ENCODE measurements at places on chromosomes 6 and 20. TPM values are rescaled to one million over a fixed set of nuclear protein-coding genes. Genes with fewer than 3 reads are reported as not detected.

DNA sequence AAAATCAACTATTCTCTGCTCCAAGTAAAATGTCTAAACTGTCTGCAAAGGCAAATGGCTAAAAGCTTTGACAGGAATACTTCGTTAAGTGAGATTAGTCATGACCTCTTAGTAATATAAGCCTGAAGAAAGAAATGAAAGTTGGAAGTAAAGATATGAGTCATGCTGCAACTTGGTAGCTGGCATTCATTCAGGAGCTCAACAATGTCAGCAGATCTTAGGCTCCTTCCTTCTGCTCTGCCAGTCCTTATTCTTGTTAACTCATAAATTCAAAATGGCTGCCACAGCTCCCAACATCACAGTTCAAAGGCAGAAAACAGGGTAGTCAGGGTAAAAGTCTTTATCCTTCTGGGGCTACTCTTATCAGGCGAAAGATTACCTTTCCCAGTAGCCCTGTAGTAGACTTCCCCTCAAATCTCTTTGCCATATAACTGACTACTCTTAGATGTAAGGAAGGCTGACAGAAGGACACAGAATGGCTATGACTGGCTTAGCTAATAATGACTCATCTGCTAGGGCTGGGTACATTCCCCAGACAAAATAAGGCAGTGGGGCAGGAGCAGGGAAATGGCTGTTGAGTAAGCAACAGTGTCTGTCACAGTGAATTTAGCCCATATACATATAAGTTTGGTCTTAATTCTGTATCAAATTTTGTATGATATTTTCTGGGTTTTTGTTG lies 24.4 kb upstream of the C6orf62 start:
- H3K36me3 ChIP-seq = no peaks in the 10 kb centered on the region
- no peak overlapping the region for H3K27ac ChIP-seq
- H3K4me3 ChIP-seq = no peak overlapping the region
- no peaks in the 10 kb centered on the region for H3K4me1 ChIP-seq

GRCh38 chr6:30875244-30876038 lies 8.9 kb upstream of the DDR1 start:
- H3K4me1 ChIP-seq = peaks cover 19% of the 10 kb centered on the region
- H3K27ac ChIP-seq = no peak overlapping the region
- no peaks in the 10 kb centered on the region for H3K27me3 ChIP-seq
- H3K4me3 ChIP-seq = no peak overlapping the region
- H3K36me3 ChIP-seq = peaks cover 12% of the 10 kb centered on the region

DNA sequence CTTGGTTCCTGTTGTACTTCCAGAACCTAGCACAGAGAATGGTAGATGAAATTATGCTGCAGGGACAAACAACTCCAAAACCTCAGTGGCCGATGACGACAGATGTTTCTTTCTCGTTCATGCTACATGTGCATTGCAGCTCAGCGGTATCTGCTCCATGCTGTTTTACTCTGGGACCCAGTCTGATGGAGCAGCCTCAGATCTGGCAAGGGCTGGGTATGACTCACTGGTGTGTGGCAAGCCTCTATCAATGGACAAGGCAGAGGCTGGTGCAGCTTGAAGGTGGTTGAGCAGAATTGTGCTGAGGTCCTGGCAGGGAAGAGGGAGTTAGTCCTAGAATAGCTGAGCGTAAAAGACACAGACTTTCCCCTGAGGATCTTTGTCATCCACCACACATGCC lies 10.3 kb upstream of the BLCAP start:
- peaks cover 4% of the 10 kb centered on the region for H3K4me1 ChIP-seq
- H3K36me3 ChIP-seq = no peaks in the 10 kb centered on the region
- H3K27me3 ChIP-seq = peaks cover 8% of the 10 kb centered on the region
- no peak overlapping the region for H3K27ac ChIP-seq

The DYNLT2 gene
- 7.2 TPM for total RNA-seq

The NUP43 gene
- 66.1 TPM for total RNA-seq

The VEGFA gene
- total RNA-seq = 4.5 TPM

DNA sequence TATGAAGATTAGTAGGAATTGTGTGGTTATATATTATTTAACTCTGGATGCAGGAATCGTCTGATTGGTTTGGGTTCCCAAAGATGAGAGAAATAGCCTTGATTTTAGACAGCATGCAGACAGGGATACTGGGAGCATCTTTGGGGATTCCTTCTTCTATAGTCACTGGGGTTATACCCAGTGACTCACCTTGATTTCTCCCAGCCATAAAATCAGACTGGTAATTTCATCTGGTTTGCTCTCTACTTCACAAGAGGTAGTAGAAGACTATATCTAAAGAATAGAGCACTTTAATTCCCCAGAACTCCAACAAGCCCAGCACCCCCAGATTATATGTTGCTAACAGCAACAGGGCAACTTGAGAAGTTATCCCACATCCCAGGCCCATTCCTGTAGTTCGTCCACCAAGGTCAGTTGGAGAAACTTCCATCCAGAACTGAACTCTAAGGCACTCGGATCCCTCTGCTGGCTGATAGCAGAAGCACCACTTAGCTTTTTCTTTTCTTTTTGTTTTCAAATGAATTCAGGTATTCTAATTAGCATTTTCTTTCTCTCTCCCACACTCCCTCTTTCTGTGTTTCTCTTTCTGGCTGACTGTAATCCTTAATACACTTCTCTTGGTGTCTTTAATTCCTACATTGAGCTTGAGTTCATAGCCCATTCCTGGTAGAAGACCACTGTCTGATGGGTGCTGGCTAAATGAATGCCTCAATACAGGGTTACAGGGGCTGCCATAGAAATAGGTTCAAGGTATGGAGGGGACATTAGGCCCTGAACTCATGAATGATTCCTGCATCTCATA lies 20.4 kb upstream of the EFHC1 start:
- no peaks in the 10 kb centered on the region for H3K27me3 ChIP-seq
- peak overlapping the region; percentile 83 for H3K4me3 ChIP-seq
- H3K27ac ChIP-seq = peak overlapping the region; percentile 96
- H3K4me1 ChIP-seq = peaks cover 49% of the 10 kb centered on the region
- H3K36me3 ChIP-seq = peaks cover 14% of the 10 kb centered on the region
- peak; percentile 50 for DNase-seq

GRCh38 chr6:148055419-148055818 lies 287.2 kb upstream of the SASH1 start:
- no peak overlapping the region for H3K4me3 ChIP-seq
- no peak overlapping the region for H3K27ac ChIP-seq
- H3K4me1 ChIP-seq = no peaks in the 10 kb centered on the region
- no peak for DNase-seq
- H3K36me3 ChIP-seq = peaks cover 9% of the 10 kb centered on the region

DNA sequence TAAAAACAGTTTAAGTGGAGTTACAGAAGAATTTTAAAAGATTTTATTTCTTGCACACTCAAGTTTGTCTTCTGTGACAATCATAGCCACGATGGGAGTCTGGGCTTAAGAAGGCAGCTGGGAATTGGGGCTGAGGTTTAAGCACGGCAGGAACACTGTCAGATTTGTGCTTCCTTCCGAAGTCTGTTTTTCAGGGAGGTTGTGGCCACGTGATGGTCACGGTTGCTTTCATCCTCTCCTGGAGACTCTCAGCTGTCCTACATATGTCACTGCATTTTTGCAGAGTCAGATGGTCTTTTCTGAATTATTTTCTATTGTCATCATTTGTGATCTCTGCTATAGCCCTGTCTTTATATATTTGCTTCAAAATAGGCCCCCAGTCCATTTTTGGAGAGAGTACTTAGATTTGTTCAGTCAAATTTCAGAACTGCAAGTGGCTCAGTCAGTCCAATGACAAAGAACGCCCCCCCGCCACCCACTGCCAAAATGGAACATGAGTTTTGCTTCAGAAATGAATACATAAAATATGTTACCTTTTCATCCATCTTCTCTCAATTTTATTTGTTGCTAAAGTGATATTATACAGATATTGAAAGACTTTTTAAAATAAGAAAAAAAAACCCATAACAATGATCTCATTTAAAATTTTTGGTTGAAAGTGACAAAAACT lies 111.8 kb upstream of the ZFP64 start:
- H3K36me3 ChIP-seq = no peaks in the 10 kb centered on the region
- peaks cover 27% of the 10 kb centered on the region for H3K4me1 ChIP-seq
- H3K27me3 ChIP-seq = no peaks in the 10 kb centered on the region
- H3K4me3 ChIP-seq = no peak overlapping the region

- no peaks in the 10 kb centered on the region for H3K36me3 ChIP-seq
- DNase-seq = no peak
- H3K27ac ChIP-seq = no peak overlapping the region
- no peak overlapping the region for H3K4me3 ChIP-seq
Measured at GRCh38 chr20:10356628-10357027, 77.4 kb downstream of the MKKS start.

GRCh38 chr6:33073431-33073871 lies at the start of gene HLA-DPA1:
Gene HLA-DPA1, minus strand, starts transcription at chr6:33073649.
- DNase-seq = no peak
- H3K36me3 ChIP-seq = peaks cover 5% of the 10 kb centered on the region
- H3K4me3 ChIP-seq = peak within 1 kb of the TSS; percentile 88
- H3K27ac ChIP-seq = peak within 1 kb of the TSS; percentile 67
- peaks cover 14% of the 10 kb centered on the region for H3K27me3 ChIP-seq
- peaks cover 72% of the 10 kb centered on the region for H3K4me1 ChIP-seq

- DNase-seq = no peak
- peak overlapping the region; percentile 95 for H3K4me3 ChIP-seq
- peaks cover 50% of the 10 kb centered on the region for H3K4me1 ChIP-seq
- peak overlapping the region; percentile 98 for H3K27ac ChIP-seq
Measured at GRCh38 chr6:87701344-87701675, 723 bp downstream of the AKIRIN2 start.

- no peaks in the 10 kb centered on the region for H3K36me3 ChIP-seq
- H3K4me1 ChIP-seq = peaks cover 20% of the 10 kb centered on the region
- no peak for DNase-seq
- no peak overlapping the region for H3K4me3 ChIP-seq
- peak overlapping the region; percentile 16 for H3K27ac ChIP-seq
- H3K27me3 ChIP-seq = no peaks in the 10 kb centered on the region
Measured at GRCh38 chr6:105810105-105810921, 275.8 kb upstream of the PRDM1 start.

The IFNGR1 gene
- 26.3 TPM for total RNA-seq

GRCh38 chr6:66896415-66896814 lies 1189.4 kb upstream of the EYS start:
- DNase-seq = no peak
- no peaks in the 10 kb centered on the region for H3K36me3 ChIP-seq
- H3K4me1 ChIP-seq = no peaks in the 10 kb centered on the region
- H3K4me3 ChIP-seq = no peak overlapping the region
- no peak overlapping the region for H3K27ac ChIP-seq
- H3K27me3 ChIP-seq = no peaks in the 10 kb centered on the region

DNA sequence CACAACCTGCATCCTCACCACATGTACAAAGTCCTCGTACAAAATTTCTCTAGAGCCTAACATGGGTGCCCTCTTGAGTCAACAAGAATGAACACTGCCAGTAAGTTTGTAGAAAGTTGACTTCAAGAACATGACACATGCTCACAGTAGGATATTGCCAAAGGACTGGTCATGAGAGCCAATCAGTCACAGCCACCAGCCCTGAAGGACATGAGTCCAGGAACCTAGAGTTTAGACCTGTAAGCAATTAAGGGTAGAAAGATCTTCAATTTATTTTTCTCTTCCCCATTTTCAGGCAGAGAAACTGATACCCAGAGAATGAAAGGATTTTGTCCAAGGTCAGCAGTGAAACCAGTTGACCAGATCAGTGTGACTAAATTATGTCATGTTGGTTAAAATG lies 96.1 kb downstream of the MAFB start:
- peaks cover 4% of the 10 kb centered on the region for H3K36me3 ChIP-seq
- no peak overlapping the region for H3K27ac ChIP-seq
- no peak overlapping the region for H3K4me3 ChIP-seq
- H3K27me3 ChIP-seq = peaks cover 27% of the 10 kb centered on the region

- no peak for DNase-seq
- no peak overlapping the region for H3K27ac ChIP-seq
- H3K4me1 ChIP-seq = peaks cover 3% of the 10 kb centered on the region
Measured at GRCh38 chr20:64238851-64239387, 16.6 kb upstream of the PCMTD2 start.

- H3K27ac ChIP-seq = no peak overlapping the region
- H3K27me3 ChIP-seq = no peaks in the 10 kb centered on the region
Measured at GRCh38 chr20:2932498-2932897, 59.2 kb downstream of the PTPRA start.

DNA sequence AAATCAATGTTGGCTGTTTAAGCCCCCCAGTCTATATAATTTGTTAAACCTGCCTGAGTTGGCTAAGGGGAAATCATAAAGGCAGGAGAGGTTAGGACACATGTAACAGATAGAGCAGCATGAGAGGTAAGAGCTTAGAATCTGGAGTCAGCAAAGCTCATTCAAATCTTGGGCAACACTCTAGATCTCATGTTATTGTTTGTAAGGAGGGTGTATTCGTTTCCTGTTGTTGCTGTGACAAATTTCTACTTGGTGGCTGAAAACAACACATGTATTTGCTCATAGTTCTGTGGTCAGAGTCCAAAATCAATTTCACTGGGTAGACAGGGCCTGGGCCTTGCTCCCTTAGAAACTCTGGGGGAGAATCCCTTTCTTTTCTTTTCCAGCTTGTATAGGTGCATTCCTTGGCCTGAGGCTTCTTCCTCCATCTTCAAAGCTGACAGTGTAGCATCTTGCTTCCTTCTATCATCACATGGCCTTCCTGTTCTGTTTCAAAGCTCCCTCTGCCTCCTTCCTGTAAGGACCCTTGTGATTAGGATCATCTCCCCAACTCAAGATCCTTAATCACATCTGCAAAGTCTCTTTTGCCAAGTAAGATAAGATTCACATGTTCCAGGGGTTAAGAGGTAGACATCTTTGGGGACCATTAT lies 4.4 kb downstream of the LY86 start:
- H3K4me1 ChIP-seq = peaks cover 89% of the 10 kb centered on the region
- no peaks in the 10 kb centered on the region for H3K36me3 ChIP-seq

The DSP gene
- 0.60 TPM for total RNA-seq

The ENPP1 gene
- total RNA-seq = 0.47 TPM

DNA sequence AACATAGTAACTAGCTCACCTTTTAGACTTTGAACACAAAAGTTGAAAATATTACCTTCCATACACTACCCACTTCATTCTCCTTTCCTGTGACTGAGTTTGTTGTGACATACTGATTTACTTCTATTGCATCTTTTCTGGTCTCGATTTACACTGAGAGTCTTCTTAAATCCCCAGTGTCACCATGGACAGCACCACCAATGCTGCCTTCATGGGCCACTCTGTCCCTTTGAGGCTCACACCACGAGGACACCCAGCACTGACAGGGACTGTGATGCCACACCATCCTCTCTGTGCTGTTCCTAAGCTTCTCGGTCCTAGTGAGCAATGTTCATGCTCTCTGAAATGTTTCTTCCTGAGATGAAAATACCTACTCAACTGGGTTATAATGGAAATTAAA lies 337.1 kb upstream of the IRAK1BP1 start:
- no peaks in the 10 kb centered on the region for H3K36me3 ChIP-seq
- H3K27ac ChIP-seq = no peak overlapping the region
- H3K27me3 ChIP-seq = no peaks in the 10 kb centered on the region
- DNase-seq = no peak

The PRR3 gene
- total RNA-seq = 28.9 TPM

DNA sequence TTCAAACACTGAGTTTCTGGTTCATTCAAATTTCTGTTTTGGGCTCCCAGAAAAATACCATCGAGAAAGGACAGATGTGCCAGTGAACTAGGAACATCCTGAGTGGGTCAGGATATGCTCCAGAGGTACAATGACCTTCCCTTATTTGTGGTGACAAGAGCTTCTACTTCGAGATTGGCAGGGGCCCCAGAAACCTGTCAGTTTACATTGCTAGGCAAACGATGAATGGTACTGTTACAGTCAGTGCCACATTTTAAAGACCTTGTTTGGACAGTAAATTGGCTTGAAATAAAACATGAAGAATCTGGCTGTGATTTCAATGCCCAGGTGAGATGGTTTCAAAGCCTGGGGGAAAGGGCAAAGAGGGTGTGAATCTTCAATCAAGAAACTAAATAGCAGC lies 454.5 kb upstream of the ID4 start:
- H3K27ac ChIP-seq = no peak overlapping the region
- H3K36me3 ChIP-seq = no peaks in the 10 kb centered on the region
- DNase-seq = no peak

GRCh38 chr20:64065062-64065973 lies 2.3 kb downstream of the TCEA2 start:
- H3K4me3 ChIP-seq = peak overlapping the region; percentile 68
- no peaks in the 10 kb centered on the region for H3K27me3 ChIP-seq
- no peaks in the 10 kb centered on the region for H3K36me3 ChIP-seq

All from naive thymus-derived CD8-positive, alpha-beta T cell (primary cell).